ENCODE measurements at places on chromosomes 4 and X.

DNA sequence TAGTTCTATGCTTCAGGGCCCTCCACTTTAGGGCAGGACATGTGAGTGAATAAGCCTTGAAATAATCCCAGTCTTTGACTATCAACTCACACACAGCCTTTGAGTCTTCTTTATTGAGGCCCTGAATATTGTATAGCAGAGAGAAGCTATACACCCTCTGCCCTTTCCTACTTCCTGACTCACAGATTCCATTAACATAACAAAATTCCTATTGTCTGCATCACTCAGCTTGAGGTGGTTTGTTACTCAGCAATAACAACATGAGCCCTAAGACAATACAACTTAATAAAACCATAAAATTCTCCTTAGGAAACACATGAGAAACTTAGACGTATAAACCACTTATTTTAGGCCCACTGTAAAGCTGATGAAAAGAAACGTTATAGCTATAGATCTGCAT is 680.3 kb upstream of the DIAPH2 start:
- no peak for DNase-seq

DNA sequence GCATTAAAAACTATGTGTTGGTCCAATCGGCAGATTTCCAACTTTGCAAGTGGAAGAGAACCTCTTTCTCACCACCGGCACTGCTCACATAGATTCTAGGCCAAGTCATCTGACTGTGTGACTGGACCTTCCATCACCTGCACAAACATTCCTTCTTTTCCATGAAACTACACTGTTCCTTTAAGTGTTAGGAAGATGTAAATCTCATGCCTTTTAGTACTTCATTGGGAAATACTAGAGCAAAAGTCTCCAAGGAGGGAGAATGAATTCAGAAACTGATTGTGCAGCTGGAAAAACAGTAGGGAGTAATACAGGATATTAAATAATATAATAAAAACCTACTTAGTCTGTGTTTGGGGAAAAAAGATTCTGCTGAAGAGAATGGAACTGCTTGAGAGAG is 238.2 kb downstream of the GPC3 start:
- no peak for DNase-seq

GRCh38 chr4:19623866-19624265 is 627.8 kb upstream of the SLIT2 start:
- DNase-seq = no peak

DNA sequence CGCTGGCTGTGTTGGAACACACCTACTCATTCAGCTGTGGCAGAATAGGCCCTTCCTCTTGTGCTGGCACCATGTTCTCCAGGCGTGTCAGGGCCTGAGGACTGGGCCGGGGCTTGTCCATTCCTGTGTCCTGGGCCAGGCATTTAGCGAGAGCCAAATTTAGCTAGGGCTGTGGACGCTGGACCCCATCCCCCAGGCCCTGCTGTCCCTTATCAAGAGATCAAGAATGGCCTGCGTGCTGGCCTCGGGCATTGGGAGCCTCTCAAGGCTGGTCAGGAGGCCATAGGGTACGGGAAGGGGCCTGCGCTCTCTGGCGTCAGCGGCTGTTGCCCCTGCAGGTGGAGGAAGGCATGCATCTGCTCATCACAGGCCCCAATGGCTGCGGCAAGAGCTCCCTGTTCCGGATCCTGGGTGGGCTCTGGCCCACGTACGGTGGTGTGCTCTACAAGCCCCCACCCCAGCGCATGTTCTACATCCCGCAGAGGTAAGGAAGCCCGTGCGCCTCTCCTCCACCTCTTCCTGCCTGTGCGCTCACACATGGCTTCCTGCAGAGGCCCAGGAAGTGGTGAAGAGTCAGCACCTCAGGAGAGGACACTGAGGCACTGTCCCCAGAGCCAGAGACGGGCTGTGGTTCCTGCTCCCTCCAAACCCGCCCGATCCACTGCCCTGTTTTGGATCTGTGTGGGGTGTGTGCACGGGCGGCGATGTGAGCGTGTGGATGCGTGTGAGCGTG is 15.3 kb downstream of the ABCD1 start:
- DNase-seq = no peak

DNA sequence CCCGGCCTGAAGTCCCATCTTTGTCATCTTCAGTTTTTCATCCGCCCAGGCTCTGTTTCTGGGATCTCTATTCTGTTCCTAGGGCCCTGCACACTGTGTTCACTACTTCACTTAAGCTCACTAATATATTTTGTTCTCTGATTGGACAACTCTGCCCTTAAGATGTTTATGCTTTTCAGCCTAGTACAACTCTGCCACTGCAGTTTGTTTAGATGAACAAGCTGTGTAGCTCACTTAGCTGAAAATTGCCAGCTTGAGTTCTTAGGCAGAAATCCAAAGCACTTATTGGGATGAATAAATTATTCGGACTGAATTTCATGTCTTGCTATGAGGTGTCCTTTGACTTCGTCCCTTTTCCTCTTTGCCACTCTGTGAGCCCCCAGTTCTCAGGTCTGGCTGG is 60.8 kb downstream of the NYX start:
- DNase-seq = no peak

DNA sequence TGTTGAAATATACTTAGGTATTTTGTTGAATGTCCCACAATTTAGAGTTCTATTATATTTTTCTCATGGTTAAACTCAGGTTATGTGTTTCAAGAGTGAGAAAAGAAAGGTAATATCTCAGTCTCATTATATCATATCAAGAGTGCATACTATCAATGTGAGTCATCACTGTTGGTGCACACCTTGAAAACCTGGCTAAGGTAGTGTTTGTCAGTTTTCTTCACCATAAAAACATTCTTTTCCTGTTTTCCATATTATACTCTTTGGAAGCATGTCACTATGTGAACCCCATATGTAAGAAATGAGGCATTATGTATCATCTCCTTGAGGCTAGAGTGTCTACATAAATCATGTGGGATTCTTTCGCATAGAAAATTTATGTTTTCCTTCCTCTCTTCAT is 307.6 kb upstream of the CTSO start:
- DNase-seq = no peak

GRCh38 chrX:35006361-35006760 is 63.8 kb downstream of the FAM47B start:
- no peak for DNase-seq

DNA sequence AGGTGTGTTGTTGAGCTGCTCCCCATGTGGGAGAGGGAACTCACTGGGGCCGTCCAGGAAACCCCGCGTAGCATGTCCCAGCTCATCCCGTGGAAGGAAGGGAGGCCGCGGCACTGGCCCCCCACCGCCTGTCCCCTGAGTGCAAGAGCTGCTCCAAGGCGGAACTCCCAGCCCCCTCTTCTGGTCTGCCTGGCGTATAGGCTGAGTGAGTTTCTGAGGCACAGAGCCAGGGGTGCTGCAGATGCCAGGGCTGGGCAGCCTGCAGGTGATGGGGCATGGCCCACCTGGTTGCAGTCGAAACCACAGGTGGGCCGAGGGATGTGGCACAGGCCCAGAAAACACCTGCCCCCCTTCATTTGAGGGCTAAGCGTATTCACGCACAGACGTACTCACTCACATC is 49.6 kb downstream of the ABLIM2 start:
- DNase-seq = no peak

DNA sequence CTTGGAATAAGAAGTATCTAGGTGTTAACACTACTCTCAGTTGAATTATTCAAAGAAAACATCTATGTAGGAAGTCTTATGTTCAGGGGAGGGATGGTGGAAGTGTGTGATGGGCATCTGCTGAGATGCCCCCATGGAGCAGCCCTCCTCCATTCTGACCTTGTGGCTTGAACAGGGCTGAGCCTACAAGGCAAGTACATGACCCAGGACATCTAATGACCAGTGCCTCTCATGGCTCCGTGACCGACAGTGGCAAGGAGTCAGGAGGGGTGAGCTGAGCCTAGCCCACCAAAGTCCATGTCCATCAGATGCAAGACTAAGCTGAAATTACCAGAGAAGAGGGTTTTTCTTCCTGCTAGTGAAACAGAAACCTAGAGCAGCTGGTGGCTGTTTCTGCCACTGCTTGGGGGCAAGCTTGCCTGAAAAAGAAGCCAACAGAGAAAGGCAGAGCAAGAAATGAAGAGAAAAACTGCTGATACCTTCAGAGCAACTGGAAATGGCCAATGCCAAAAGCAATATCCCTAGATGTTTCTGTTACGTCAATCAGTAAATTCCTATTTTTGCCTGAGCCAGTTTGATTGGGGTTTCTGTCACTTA is 113.5 kb downstream of the TSPAN5 start:
- no peak for DNase-seq

GRCh38 chr4:53748328-53748772 is 157.1 kb upstream of the LNX1 start:
- DNase-seq = no peak

DNA sequence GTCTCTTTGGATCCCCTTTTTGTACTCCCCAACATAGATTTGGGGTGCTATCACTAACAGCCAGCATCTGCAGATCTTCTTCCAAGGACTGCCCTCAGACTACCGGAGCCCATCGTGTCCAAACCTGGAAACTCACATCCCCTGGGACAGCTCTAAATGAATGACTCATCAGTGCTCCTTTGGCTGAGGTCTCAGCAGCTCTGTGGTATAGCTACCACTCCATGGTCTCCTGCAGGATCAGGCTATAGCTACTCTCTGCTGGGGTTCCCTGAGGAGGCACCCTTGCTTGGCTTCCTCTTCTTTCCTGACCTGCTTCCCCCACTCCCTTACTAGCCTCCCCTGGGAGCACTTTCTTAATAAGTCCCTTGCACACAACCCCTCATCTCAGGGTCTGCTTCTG is 97.5 kb upstream of the PRPS2 start:
- DNase-seq = no peak

All from nucleus accumbens (tissue), 56 donors.